Type B pancreatic cell (in vitro differentiated cells): ENCODE measurements at places on chromosomes 2 and 18. TPM values are rescaled to one million over a fixed set of nuclear protein-coding genes. Genes with fewer than 3 reads are reported as not detected.

DNA sequence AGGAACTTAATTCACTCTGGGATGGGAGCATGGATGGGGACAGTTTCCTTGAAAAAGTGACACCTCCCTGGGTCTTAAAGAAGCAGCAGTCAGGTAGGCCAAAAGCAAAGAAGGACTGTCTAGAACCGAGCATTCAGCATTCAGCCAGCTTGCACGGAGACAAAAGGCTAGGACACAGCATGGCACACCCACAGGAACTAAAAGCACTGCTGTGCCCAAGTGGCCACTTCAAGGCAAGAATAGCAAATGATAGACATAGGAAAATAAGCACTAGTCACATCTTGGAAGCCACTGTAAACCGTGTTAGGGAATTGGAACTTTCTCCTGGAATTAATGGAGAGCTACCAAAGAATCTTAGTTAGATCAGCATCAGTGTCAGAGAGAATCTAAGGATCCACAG is 47.0 kb downstream of the LRP2 start:
- no peaks in the 10 kb centered on the region for H3K4me1 ChIP-seq
- H3K36me3 ChIP-seq: peaks cover 6% of the 10 kb centered on the region
- no peaks in the 10 kb centered on the region for H3K27me3 ChIP-seq

DNA sequence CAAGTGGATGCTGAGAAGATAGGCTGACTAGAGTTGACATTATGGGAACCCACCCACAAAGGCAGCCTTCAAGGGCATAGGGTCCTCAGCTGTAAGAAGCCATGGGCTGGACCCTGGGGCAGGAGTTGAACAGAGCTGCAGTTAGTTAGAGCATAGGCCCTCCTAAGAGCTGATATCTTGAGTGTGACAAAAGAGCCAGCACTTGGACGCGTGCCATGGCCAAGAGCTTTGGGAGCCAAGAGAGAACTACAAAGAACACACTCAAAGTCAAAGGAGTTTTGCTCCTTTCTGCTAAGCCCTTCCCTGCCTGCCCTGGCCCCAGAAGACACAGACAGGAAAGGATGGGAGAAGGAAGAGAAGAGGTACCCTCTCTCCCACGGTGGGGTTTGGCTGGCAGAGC is 29.9 kb upstream of the AGAP1 start:
- H3K36me3 ChIP-seq: no peaks in the 10 kb centered on the region
- H3K4me1 ChIP-seq: peaks cover 4% of the 10 kb centered on the region
- no peak for DNase-seq
- H3K27me3 ChIP-seq: peaks cover 2% of the 10 kb centered on the region

DNA sequence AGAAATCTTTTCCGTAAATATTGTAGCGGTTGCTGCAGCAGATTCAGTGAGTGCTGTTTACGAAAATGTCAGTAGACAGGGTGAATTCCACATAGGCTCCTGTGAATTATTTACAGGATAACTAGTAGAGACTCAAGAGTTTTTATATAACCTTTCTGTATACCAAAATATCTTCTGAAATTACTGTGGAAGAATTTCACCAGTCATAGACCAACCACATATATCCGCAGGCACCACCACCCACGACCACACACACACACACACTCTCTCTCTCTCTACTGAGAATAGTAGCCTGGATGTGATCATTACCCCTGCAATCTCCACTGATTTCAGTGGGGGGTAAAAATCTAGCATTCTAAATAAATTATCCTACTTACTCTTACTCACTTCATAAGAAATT is 341.8 kb downstream of the RBM43 start:
- H3K27me3 ChIP-seq: no peaks in the 10 kb centered on the region
- H3K36me3 ChIP-seq: no peaks in the 10 kb centered on the region
- no peaks in the 10 kb centered on the region for H3K4me1 ChIP-seq
- DNase-seq: no peak
- H3K27ac ChIP-seq: no peak overlapping the region

- H3K27ac ChIP-seq: no peak overlapping the region
- H3K36me3 ChIP-seq: no peaks in the 10 kb centered on the region
These were observed 97.8 kb downstream of the RTN4 start for GRCh38 chr2:54952425-54952824.

GRCh38 chr2:39521876-39522517 is 84.9 kb upstream of the MAP4K3 start:
- H3K27me3 ChIP-seq: no peaks in the 10 kb centered on the region
- H3K4me1 ChIP-seq: peaks cover 12% of the 10 kb centered on the region
- no peak overlapping the region for H3K27ac ChIP-seq
- H3K4me3 ChIP-seq: no peak overlapping the region
- no peak for DNase-seq

- no peaks in the 10 kb centered on the region for H3K4me1 ChIP-seq
- no peak for DNase-seq
- no peaks in the 10 kb centered on the region for H3K27me3 ChIP-seq
- no peak overlapping the region for H3K4me3 ChIP-seq
These were observed 60.9 kb downstream of the ATF2 start for GRCh38 chr2:175107146-175107545.

DNA sequence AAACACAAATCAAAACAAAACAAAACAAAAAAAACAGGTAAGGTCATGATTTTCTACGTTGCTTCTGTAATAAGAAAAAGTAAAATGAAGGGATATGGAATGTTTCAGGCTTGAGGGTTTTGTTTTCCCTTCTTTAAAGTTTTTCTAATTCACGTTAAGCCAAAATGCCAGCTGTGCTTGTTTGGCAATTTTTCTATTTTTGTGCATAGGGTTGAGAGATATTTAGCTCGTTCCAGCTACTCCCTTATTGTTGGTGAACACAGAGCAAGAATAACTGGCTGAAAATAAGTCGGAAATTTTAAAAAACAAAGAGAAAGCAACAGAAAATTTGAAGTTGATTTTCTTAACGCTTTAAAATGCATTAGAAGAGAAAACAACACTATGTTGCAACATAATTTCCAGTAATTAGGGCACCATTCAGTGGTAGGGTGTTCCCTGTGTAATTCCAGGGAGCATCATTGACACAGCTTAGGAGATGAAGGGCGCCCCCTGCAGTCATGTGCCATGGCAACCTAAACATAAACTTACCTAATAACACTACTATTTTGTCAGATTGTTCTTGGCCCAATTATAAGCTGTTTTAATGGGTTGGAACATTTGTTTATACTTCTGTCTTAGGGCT is 99.5 kb downstream of the DTNA start:
- no peaks in the 10 kb centered on the region for H3K36me3 ChIP-seq
- no peaks in the 10 kb centered on the region for H3K27me3 ChIP-seq
- no peak overlapping the region for H3K27ac ChIP-seq
- no peak for DNase-seq

DNA sequence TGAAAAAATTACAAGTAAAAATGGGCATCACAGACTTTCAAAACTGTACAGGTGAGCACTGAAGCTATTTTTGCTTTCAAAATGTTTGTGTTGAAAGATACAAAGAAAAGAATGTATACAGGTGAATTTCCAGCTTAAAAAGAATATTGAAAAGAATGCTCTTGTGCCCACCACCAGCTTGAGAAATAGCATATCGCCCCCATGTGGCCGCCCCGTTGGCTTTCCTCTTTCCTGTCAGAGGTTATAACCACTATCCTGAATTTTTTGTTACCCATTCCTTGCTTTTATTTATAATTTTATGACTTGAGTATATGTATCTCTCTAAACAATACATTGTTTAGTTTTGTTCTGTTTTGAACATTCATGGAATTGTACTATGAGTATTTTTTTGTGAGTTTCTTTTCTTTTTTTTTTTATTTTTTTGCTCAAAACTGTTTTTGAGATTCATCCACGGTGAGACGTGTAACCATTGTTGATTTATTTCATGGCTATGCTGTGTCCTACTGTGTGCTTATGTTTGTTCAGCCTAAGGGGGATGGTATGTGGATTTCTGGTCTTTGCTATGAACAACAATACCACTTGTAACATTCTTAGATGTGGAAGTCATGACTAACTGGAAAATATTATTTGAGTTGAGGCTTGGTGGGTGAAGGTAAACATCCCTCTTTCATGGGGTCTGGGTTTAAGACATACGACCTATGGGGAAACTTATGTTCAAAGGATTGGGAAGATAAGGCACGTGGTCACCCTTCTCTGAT is 11.6 kb downstream of the TRPM8 start:
- no peaks in the 10 kb centered on the region for H3K36me3 ChIP-seq
- no peak overlapping the region for H3K27ac ChIP-seq
- peaks cover 60% of the 10 kb centered on the region for H3K27me3 ChIP-seq
- no peaks in the 10 kb centered on the region for H3K4me1 ChIP-seq
- no peak overlapping the region for H3K4me3 ChIP-seq

- H3K27ac ChIP-seq: no peak overlapping the region
- peaks cover 12% of the 10 kb centered on the region for H3K27me3 ChIP-seq
- no peak overlapping the region for H3K4me3 ChIP-seq
- H3K4me1 ChIP-seq: peaks cover 18% of the 10 kb centered on the region
- no peak for DNase-seq
These were observed 13.2 kb downstream of the BMP10 start for GRCh38 chr2:68857855-68858456.

DNA sequence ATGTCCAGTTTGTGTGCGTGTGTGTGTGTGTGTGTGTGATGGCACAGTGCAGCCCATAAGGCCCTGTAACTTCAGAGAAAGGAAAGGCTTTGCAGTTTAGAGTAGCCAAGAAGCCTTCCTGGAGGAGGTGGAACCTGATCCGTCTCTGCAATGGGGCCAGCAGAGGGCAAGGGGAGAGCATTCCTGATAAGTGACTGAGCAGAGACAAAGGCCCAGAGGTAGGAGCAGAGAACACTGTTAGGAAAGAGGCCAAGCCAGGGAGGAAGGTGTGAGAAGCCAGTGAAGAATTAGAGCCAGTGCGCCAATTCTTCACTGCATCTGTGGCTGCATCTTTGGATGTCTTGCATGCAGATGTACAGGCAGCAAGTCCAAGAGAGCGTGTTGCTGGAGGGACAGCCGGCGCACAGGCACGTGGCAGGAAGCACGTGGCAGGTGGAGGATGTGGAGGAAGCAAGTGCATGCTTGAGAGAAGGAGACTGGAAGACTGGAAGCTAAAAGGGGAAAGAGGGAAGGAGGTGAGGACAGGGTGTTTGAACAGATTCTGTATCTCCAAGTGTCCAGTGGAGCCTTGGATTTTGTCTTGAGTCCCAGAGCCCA is 196.3 kb downstream of the CTIF start:
- H3K4me3 ChIP-seq: no peak overlapping the region
- no peak for DNase-seq
- H3K4me1 ChIP-seq: peaks cover 37% of the 10 kb centered on the region
- H3K36me3 ChIP-seq: no peaks in the 10 kb centered on the region

DNA sequence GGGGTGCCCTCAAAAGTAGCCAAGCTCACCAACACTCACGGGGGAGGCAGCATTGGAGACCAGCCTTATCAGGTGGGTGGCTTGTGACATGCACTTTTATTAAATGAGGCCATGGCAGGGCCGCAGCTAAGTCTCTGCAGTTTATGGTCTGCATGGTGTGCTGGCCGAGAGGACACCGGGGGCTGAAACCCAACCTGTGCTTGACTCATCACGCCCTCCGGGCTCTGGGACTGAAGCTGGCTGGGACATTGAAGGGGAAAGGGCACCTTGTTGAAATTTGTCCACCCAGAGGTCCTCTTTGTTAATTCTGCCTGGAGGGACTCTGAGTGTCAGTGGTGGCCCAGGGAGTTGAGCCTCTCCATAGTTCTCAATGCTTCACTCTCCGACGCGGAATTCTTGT is 17.7 kb upstream of the NTSR2 start:
- peaks cover 49% of the 10 kb centered on the region for H3K27me3 ChIP-seq
- H3K36me3 ChIP-seq: no peaks in the 10 kb centered on the region
- H3K4me1 ChIP-seq: peaks cover 14% of the 10 kb centered on the region
- no peak overlapping the region for H3K27ac ChIP-seq
- H3K4me3 ChIP-seq: no peak overlapping the region

DNA sequence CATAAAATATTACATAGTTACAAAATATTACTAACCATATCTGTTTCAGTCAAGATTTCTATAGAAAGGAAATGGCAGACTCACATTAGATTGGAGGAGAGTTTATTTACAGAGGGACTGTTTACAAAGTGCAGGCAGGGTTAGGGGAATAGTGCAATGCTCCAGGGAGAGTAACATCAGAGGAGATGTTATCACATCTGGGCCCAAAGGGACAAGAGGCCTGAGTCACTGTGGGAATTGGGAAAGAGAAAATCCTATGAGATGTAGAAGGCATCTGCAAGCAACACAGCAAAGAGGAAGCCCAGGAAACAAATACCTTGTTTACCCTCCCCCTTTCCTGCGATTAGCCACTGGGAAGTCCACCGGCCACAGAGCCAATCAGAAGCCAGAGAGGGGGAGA is 227.3 kb upstream of the TANK start:
- H3K27ac ChIP-seq: peak overlapping the region; percentile 11
- no peak overlapping the region for H3K4me3 ChIP-seq
- H3K27me3 ChIP-seq: no peaks in the 10 kb centered on the region

DNA sequence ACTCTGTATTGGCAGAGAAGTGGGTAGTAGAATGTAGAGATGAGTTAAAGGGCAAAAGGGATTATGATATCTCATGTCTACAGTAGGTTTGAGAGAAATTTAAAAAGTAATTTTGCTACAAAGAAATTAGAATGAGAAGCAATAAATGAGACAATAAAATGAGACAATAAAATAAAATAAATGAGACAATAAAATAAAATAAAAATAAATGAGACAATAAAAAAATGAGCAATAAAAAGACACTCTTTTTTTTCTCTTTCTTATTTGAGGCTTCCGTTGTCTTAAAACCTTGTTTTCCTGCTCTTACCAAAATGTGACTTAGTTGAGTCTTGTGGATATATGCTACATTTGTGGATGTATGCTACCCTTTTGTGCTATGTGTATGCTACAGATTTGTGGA is 615.4 kb upstream of the PKDCC start:
- no peaks in the 10 kb centered on the region for H3K36me3 ChIP-seq
- no peak overlapping the region for H3K4me3 ChIP-seq
- H3K27me3 ChIP-seq: no peaks in the 10 kb centered on the region
- H3K27ac ChIP-seq: no peak overlapping the region
- H3K4me1 ChIP-seq: peaks cover 11% of the 10 kb centered on the region

DNA sequence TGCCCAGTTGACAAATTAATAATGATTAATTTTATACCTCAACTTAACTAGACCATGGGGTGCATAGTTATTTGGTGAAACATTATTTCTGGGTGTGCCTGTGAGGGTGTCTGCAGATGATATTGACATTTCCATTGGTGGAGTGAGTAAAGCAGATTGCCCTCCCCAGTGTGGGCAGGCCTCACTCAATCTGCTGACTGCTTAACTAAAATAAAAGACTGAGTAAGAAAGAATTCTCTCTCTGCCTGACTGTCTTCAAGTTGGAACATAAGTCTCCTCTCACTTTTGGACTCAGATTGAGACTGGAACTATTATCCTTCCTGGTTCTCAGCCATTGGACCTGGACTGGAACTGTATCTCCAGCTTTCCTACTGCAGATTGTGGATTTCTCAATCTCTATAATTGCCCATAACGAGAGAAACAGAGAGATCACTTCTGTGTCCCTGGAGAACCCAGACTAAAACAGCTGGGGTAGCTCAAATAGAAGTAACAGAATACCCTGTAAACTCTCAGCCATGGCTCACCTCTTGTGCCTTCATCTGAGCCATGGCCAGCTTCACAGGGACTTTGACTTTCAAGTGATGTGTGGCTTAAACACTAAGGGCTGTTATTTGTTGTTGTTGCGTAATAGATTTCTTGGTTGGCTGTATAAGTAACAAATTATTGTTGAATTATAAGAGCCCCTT is 575.3 kb upstream of the RAB6C start:
- DNase-seq: no peak
- H3K27ac ChIP-seq: no peak overlapping the region
- H3K4me1 ChIP-seq: no peaks in the 10 kb centered on the region
- no peaks in the 10 kb centered on the region for H3K27me3 ChIP-seq
- no peak overlapping the region for H3K4me3 ChIP-seq
- no peaks in the 10 kb centered on the region for H3K36me3 ChIP-seq

RALB gene
- total RNA-seq: 40.4 and 48.1 TPM in 2 replicates

MAT2A gene
- 209 and 403 TPM in 2 replicates for total RNA-seq

HAT1 gene
- 35.0 and 43.1 TPM in 2 replicates for total RNA-seq
